Adipocyte (in vitro differentiated cells): ENCODE measurements at places on chromosomes 3 and 15.

- DNase-seq, result peak; percentile 86
Observed at GRCh38 chr3:137970914-137971831, 38.8 kb upstream of the CLDN18 start.

DNA sequence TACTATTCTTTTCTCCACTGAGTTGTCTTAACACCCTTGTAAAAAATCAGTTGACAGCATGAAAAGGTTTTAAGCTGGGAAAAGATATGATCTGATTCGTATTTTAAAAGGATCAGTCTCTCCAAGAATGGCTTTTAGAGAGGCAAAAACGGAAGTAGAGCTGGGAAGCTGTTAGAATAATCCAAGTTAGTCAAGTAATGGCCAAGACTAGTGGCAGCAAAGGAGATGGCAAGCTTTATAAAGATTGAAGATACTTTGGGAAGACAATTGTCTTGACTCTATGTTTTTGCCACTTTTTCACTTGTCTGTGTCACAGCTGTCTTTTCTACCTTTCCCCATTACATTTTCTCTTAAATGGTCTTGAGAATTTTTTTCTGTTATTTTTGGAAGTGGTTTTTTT lies 243.5 kb upstream of the MANF start:
- no peak for DNase-seq

DNA sequence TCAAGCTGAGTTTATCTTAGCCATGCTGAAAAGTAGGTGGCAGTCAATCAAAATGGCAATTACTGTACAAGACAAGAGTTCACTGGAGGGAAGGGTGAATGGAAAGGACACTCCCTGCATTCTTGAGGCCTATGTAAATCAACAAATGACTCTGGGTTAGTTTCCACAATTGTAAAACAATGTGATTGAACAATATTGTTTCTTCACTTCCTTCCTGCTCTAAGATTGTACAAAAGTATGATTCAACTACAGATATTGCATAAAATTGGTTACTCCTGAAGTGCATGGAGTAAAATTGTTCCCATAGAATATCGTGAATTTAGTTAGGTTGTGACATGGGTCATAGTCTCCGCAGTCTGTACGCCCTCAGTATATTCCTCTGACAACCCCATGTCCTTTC lies 277.6 kb downstream of the LPP start:
- DNase-seq, result peak; percentile 65

- DNase-seq, result peak; percentile 15
Observed at GRCh38 chr3:76222201-76222600, 436.9 kb upstream of the ZNF717 start.

DNA sequence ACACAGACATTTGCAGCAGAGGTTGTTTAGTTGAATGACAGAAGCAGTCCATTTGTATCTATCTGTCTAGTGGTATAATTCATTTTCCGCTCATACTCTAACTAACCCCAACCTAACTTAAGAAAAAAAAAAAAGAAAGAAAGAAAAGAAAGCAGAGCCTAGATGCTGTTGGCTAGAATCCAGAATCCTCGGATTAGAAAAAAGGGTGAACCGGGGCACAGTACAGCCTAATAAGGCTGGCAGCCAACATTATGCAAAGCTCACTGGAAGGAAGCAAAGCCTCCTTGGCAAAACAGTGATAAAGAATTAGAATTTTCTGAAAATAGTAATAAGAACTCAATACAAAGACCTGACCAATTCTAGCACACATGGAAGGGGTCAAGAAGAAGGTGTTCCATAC lies 640.8 kb downstream of the TUSC7 start:
- no peak for DNase-seq
